Adrenal gland (tissue), 19 donors: ENCODE measurements at places on chromosomes 5 and 9. TPM values are rescaled to one million over a fixed set of nuclear protein-coding genes. Genes with fewer than 3 reads are reported as not detected.

DNA sequence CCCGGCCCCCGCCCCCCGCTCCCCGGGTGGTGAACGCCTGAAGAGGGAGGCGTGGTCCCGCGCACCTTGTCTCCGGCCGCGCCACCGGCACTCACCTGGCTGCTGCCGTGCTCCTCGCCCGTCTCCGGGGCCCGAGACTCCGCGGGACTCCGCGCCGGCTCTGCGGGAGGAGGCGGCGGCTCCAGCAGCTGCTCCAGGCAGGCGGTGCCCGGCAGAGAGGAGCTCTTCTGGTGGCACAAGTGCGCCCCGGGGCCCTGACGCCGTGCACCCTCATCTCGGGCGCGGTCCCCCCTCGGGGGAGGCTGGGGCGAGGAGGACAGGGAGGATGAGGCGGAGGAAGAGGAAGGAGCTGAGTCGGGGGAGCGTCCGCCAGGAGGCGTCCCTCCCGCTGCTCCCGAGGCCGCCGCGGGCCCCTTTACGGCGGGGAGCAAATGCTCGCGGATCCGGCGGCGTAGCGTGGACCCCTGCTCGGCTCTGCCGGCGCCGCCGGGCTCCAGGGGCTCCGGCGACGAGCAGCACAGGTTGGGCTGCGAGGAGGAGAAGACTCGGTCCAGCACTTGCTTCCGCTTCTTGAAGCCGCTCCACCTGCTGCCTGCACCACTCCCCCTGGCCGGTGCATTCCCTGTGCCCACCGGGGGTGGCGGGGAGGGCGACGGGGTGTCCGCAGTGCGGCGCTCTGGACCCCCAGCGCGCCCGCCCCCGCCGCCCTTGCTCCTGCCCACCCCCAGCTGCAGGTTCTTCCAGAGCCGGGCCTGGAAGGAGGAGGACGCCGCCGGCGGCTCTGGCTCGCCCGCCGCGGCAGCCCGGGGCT, 928 bp downstream of the MCTP1 start:
- H3K36me3 ChIP-seq: no peaks in the 10 kb centered on the region
- H3K27me3 ChIP-seq: peaks cover 35% of the 10 kb centered on the region
- no peak overlapping the region for H3K27ac ChIP-seq
- H3K4me3 ChIP-seq: no peak overlapping the region
- H3K4me1 ChIP-seq: peaks cover 7% of the 10 kb centered on the region

The FGF1 gene
- 1.7 TPM for polyA plus RNA-seq

DNA sequence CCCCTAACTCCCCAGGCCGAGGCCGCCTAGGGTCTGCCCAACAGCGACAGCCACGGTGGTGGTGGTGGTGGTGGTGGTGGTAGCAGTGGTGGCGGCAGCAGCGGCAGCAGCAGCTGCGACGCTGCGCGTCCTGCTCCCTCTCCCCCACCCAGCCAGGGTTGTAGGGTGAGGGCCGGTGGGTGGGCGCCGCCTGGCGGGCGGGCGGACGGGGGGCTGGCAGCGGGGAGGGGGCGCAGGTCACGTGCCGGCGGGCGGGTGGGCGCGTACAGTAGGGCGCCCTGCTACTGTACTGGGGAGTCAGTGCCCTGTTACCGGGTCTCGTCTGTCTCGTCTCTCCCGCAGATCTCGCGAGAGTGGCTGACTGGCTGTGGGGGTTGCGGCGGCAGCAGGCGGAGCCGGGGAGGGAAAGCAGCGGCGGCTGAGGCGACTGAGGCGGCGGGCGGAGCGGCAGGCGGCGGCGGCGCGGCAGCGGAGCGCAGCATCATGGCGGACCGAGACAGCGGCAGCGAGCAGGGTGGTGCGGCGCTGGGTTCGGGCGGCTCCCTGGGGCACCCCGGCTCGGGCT, at the start of gene PURA:
TSS of gene PURA (plus strand) at position 411 of the 565 bp plus-strand sequence. CDS start at position 484, 73 bp downstream.
- H3K4me1 ChIP-seq: peaks cover 27% of the 10 kb centered on the region
- H3K4me3 ChIP-seq: peak within 1 kb of the TSS; percentile 65
- peak; percentile 96 for DNase-seq
- H3K27ac ChIP-seq: peak within 1 kb of the TSS; percentile 96
- H3K27me3 ChIP-seq: no peaks in the 10 kb centered on the region
- no peaks in the 10 kb centered on the region for H3K36me3 ChIP-seq

DNA sequence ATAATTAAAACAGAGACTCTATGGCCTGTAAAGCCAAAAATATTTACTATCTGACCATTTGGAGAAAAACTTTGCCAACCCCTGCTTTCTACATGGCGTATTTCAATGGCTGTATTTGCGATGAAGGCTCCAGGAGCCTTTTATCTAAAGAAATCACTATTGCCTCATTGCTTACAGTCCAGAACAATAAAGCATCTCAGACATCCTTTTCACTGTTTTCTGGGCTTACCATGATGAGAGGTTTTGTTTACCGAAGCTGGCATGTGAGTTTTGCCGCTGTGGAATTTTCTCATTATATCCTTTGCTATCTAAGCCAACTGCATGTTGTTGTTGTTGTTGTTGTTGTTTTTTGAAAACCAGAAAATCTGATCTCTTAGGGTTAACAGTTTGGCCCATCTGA, 13.9 kb downstream of the PALM2AKAP2 start:
- no peaks in the 10 kb centered on the region for H3K27me3 ChIP-seq
- H3K27ac ChIP-seq: peak overlapping the region; percentile 87
- peaks cover 35% of the 10 kb centered on the region for H3K4me1 ChIP-seq
- no peak for DNase-seq

- H3K27ac ChIP-seq: no peak overlapping the region
- no peak overlapping the region for H3K4me3 ChIP-seq
- H3K36me3 ChIP-seq: no peaks in the 10 kb centered on the region
- no peaks in the 10 kb centered on the region for H3K27me3 ChIP-seq
- DNase-seq: no peak
Observed at GRCh38 chr9:5288591-5288990, 15.9 kb downstream of the RLN2 start.

The SPATA31C1 gene
- polyA plus RNA-seq: not detected

GRCh38 chr9:132056717-132057560, 22.7 kb downstream of the MED27 start:
- no peaks in the 10 kb centered on the region for H3K4me1 ChIP-seq
- H3K27me3 ChIP-seq: no peaks in the 10 kb centered on the region

DNA sequence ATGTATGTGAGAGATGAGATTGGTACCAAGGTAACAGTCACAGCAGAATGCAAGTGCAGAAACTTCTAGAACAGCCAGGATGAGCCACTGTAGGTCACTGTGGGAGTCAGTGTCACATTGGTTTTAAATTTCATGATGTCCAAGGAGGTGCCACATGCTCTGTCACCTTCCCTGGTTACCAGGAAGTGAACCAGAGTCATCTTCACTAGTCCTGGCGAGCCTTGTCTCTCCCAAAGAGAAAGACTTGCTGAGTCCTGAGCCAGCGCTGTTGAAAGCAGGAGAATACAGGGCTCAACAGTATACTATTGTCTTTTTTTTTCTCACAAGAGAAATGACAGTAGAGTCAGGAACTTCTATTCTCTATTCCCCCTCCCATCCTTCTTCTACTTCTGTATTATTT, 615.5 kb downstream of the RAB3C start:
- no peaks in the 10 kb centered on the region for H3K36me3 ChIP-seq
- H3K27ac ChIP-seq: no peak overlapping the region
- no peaks in the 10 kb centered on the region for H3K4me1 ChIP-seq

DNA sequence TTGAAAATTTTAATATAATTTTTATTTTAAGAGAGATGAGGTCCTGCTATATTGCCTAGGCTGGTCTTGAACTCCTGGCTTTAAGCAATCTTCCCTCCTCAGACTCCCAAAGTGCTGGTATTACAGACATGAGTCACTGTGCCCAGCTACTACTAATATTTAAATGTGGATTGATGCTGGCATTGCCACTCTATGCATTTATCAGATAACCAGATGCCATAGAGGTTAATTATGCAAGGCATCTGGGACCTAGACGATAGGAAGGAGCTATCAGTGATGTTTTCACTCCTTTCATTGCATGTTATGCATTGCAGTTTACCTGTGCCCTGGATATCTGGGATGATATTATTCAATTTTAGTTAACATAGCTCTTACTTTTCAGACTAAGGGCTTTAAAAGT, 127.0 kb downstream of the RPS23 start:
- H3K4me3 ChIP-seq: no peak overlapping the region
- H3K4me1 ChIP-seq: peaks cover 5% of the 10 kb centered on the region
- no peak for DNase-seq
- H3K36me3 ChIP-seq: no peaks in the 10 kb centered on the region
- H3K27ac ChIP-seq: no peak overlapping the region

DNA sequence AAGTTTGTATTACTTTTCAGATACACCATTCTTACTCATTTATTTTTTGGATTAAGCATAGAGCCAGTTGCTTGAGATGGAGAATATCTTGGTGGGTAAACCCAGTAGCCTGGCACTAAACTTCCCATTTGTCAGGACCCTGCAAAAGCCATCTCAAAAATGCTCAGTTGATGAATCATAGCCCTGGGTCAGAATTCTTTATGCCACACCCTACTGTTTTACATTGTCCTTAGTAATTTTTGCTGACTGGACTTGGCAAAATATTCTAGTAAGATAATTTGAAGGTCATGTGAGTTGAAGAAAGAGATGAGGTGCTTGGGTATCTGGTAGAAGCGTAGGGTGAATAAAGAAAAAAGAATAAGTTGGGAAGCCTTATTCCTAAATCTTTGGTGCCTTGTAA, 50.7 kb downstream of the C7 start:
- H3K4me1 ChIP-seq: peaks cover 15% of the 10 kb centered on the region
- peaks cover 59% of the 10 kb centered on the region for H3K36me3 ChIP-seq
- no peak for DNase-seq
- H3K27ac ChIP-seq: no peak overlapping the region
